ENCODE measurements at places on chromosomes 2 and 18.

DNA sequence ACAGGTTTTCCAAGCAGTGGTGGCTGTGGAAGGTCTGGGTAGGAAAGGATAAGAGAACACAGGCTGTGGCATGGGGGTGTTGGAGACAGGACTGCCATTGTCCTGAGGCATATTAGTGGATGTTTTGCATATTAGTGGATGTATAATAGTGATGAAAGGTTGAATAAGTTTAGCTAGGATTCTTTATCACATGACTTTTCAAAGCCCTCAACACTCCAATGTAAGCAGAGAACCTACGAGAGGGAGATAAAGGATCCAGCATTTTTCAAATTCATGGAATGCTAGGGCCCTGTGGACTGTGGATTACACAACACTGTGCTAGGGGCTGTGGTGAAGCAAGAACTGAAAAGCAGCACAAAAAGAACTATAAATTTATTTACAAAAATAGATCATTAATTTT, 63.2 kb downstream of the POLE4 start:
- peak; percentile 95 for DNase-seq

GRCh38 chr18:79459946-79460480, 64.3 kb downstream of the NFATC1 start:
- peak; percentile 9 for DNase-seq

DNA sequence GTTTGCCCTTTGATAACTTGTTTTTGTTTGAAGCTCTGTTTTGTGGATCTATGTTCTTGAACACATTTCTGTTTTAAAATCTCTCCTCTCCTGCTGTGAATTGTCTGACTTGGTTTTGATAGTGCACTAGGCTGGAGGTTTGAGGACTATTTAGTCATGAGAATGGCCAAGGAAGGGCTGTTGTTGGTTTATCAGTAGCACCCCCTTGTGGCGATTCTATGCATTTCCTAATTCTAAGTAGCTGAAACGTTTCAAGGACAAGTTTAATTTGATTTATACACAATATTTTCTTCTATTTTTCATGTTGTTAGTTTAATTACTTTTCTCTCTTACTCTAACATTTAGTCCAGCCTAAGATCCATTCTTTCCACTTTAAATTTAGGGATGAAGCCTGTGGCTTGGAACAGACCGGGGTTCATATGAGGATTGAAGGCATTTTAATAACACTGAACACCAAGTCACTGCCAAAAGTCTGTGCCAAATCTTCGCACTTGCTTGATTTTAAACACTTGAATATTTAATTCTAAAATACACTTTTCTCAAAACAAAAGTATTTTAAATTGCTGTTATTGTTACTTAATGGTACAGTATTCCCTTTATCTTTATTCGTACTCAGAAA, 166.0 kb downstream of the SOCS6 start:
- DNase-seq: peak; percentile 82

GRCh38 chr18:58536534-58537271, 92.2 kb downstream of the ALPK2 start:
- no peak for DNase-seq

- no peak for DNase-seq
These were observed 60.3 kb downstream of the RPIA start for GRCh38 chr2:88751768-88752167.

- DNase-seq: no peak
These were observed 680.1 kb upstream of the FSHR start for GRCh38 chr2:49834433-49834832.

DNA sequence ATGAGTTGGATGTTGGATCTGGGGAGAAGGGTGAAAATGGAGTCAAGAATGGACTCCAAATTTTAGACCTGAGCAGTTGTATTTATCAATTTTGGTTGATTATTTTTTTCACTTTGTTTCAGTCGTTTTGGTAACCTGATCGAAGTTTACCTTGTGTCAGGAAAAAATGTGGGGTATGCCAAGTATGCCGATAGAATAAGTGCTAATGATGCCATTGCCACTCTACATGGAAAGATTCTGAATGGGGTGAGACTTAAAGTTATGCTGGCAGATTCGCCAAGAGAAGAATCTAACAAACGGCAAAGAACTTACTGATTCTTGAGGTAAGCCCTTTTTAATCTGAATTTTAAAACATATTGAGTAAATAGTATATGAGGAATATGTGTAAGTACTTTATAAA, 13.6 kb downstream of the RBM45 start:
- DNase-seq: no peak

DNA sequence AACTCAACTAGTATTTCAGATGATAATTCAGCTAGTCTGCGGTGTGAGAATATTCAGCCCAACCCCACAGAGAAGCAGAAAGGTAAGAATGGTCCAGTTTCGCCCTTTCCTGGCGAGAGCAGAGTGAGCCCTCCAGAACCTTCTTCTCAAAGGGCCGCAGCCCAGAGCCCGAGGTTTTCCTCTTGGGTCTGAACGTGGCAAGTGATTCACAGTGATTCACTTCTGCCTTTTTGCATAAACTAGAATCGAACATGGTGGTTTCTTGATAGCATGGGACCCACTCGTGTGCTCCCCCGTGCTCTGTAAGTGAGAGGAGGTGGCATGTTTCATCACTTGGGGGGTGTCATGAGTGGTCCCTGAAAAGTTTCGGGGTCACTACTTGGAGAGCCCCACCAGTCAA, 24.2 kb downstream of the TRAF3IP1 start:
- DNase-seq: no peak

DNA sequence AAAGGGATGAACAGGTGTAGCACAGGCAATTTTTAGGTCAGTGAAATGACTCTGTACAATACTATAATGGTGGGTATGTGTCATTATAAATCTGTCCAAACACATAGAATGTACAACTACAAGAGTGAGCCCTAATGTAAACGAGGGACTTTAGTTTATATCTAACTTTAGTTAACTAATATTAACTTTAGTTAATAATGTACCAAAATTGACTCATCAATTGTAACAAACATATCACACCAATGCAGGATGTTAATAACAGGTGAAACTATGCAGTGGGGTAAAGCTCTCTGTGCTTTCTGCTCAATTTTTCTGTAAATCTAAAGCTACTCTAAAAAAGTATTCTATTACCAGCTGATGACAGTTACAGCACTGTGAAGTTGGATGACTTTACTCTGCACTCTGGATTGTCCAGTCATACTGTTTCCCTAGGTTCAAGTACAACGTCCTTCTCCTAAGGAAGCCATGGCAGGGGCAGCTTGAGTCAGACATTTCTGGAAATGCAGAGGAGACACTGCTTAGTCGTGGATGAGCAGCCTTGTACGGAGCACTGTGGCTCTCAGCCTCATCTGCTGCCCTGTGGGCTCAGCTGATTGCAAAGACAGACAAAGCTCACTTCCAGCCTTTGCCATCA, 26.1 kb downstream of the TGFA start:
- DNase-seq: no peak

GRCh38 chr2:34031097-34031496, 432.0 kb upstream of the FAM98A start:
- DNase-seq: no peak

GRCh38 chr2:143942486-143942885, 577.4 kb downstream of the ZEB2 start:
- no peak for DNase-seq

DNA sequence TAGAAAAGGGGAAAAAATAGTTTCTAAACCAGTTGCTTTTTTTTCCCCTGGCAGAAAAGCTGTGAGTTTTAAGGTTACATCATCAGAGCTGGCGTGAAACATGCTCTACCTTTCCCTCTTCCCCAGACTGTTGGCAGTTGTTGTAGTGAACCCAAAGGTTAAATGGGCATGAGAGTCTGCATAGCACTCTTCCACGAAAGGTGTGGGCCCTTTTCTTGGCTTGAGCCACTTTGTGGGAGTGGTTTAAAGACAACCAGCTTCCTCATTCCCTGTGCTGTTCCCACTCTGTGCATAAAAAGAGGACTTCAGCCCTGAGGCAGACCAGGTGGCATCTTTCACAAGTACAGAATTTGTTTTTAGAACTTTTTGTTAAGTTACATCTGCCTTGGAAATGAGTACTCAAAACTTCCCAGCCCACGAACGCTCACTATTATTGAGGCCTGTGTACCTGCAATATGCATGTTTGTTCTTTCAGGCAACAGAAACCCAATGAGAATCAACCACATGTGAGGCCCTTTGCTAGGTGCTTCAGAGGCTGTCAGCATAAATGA, 243.8 kb downstream of the BABAM2 start:
- no peak for DNase-seq

DNA sequence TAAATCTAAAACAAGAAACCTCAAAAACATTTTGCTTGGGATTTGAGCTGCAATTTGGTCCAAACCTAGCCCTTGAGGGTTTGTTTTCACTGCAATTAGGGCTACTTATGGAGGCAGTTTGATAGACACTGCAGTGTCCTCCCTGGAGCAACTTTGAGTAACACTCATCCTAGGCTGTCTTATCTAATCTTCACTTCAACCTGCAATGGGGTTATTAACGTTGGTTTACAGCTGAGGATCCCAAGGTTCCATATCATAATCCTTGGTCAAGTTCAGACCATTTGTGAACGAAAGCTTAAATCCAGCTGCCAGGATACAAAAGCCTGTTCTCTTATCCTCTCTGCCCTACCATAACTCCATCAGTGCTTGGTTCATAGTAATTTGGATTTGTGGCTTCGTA, 2.5 kb downstream of the ANXA4 start:
- DNase-seq: no peak

DNA sequence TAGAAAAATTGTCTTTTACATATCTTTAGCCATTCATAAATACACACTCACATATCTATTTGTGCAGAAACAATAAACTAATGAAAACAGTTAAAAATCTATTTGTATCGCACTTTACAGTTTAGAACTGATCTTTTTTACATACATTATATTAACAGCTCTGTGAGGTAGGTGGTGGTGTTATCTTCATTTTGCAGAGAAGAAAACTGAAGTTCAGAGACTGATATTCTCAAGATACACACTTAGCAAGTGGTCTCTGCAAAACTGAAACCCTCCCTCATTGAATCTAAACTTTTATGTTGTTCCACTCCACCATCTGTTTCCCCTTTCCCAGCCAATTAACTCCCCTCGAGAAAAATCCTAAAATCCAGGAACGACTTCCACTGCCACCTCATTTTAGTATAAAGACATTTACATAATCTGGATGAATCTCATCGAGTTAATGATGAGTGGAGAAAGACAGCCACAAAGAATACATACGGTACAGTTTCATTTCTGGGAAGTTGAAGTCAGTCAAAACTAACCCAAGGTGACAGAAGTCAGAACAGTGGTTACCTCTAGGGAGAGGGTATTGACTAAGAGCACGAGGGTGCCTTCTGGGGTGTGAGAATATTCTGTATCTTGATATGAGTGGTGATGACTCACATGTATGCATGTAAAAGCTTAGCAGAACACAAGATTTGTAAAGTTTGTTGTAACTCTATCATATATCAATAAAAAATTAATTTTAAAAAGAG, 524.2 kb upstream of the TCF4 start:
- DNase-seq: no peak

DNA sequence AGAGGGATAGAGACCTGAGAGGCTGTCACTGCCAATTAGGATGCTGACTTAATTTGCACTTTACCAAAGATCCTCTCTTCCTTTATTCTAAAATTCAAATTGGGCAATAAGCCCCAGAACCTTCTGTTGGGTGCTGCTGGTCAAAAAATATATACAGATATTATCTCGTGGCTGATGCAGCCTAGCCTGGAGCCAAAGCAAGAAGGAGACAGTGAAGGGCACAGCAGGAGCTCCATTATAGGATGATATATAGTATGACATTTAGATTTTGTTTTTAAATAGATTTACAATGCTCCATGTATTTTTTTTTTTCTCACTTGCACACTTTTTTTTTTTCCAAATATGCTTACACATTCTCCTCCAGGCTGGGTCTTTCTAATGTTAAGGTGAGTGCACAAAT, 579.3 kb downstream of the PIK3C3 start:
- no peak for DNase-seq

DNA sequence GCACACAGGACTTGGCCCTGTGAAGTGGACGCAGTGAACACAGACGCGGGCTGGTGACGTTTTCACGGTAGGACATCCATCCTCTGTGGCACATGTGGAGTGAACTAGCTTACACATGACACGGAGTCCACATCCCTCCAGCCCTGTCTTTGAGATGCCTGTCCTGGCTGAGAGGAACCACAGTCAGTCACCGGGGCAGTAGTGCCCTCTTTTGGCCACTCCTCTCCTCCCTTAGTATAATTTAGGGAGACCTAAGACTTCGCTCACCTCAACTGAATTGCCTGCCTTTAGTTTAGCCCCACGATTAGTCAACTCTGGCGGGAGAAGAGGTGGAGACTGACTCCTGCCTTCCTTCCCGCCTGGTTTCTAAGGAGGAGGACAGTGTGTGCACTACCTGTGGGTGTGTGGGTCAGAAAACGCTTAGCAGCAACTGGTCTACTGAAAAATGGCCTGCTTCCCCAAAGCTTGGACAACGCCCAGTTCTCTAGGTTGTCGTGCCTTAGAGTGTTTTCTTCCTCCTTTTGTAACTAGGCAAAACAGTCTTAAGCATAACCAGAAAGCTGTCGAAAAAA, 70.6 kb downstream of the MBP start:
- DNase-seq: no peak
